ENCODE measurements at places on chromosomes 1 and 21.

- H3K4me3 ChIP-seq = no peak overlapping the region
- H3K36me3 ChIP-seq = no peaks in the 10 kb centered on the region
- H3K27me3 ChIP-seq = no peaks in the 10 kb centered on the region
- no peak overlapping the region for H3K27ac ChIP-seq
- no peaks in the 10 kb centered on the region for H3K4me1 ChIP-seq
Observed at GRCh38 chr1:59776960-59777852, 37.5 kb upstream of the HOOK1 start.

DNA sequence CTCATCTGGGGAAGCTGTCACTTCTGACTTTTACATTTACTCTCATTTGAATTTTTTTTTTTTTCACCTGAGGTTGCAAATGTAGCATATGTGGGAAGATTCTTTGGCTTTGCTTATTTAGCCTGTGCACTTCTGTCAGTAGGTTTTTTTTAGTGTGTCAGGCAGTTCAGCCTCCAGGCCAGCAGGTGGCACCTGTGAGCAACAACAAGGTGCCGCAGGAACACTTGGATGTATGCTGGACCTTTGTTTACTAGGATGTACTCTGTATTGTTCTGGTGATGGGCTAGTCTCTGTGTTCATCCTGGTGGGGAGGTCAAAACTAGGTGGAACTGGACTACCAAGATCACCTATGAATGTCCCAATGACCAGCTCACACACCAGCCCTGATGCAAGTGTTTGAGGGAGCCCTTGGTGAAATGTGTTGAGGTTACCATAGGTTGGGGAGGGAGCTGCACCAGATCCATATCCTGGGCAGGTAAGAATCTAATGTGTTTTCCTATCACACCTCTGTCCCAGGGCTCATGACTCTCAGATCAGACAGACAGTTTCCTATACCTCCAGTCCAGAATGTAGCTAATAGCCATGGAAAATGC lies 618.2 kb downstream of the BRINP3 start:
- no peaks in the 10 kb centered on the region for H3K36me3 ChIP-seq
- H3K4me1 ChIP-seq = no peaks in the 10 kb centered on the region
- DNase-seq = no peak

GRCh38 chr1:147463022-147463421 lies 78.3 kb upstream of the BCL9 start:
- H3K4me3 ChIP-seq = no peak overlapping the region
- no peaks in the 10 kb centered on the region for H3K36me3 ChIP-seq
- H3K27ac ChIP-seq = no peak overlapping the region

GRCh38 chr1:7641587-7642417 lies 129.3 kb upstream of the VAMP3 start:
- no peak overlapping the region for H3K27ac ChIP-seq
- DNase-seq = no peak
- H3K27me3 ChIP-seq = no peaks in the 10 kb centered on the region
- H3K4me3 ChIP-seq = no peak overlapping the region

DNA sequence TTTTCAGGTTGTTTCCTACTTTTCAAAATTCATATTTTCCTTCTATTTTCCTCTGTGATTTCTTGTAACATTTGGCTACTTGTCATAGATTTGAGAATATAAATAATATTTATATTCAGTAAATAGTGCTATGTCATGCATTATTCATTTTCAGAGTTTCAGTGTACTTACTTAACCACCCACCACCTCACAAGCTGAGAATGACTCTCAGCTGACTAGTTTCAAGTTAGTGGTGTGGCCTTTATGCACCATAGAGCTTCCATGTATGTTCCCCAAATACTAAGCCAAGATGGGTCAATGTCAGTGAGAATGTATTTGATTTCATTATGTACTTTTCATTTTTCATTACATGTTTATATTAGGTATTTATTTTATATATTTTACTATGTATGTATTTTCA lies 56.9 kb upstream of the RGS1 start:
- no peak for DNase-seq
- H3K4me1 ChIP-seq = peaks cover 6% of the 10 kb centered on the region
- H3K27ac ChIP-seq = no peak overlapping the region
- no peak overlapping the region for H3K4me3 ChIP-seq

DNA sequence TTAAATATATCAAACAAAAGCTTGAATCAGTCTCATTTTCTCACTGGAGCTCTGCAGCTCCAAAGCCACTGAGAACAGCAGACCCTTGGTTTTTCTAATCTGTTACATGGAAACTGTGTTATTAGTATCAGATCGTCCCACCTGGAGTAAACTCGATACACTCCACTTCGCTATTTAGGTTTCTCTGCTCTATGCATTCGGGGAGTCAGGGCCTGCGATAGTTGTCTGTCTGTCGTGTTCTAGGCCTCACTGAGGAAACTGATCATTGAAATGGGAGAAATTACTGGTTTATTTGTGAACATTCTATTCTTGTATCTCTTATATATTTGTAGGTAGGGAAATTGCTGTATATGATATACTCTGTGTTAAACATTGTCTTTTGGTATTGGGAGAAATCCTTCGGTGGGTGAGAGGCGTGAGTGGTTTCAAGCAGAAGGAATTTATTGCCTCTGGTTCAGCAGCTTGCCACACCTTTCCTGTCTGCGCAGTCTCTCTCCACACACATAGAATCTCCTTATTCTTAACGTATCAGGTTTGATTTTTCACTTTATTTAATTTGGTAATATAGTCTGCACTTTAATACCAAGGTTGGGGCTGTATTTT lies 8.5 kb downstream of the PRDM2 start:
- no peaks in the 10 kb centered on the region for H3K27me3 ChIP-seq
- no peak for DNase-seq
- H3K4me1 ChIP-seq = peaks cover 4% of the 10 kb centered on the region
- no peaks in the 10 kb centered on the region for H3K36me3 ChIP-seq
- no peak overlapping the region for H3K27ac ChIP-seq
- H3K4me3 ChIP-seq = no peak overlapping the region
